ENCODE measurements at places on chromosomes 3 and 15.

- ATAC-seq = no peak
These were observed 6.9 kb downstream of the IQGAP1 start for GRCh38 chr15:90394748-90395442.

GRCh38 chr15:97078591-97078990, 748.1 kb downstream of the NR2F2 start:
- ATAC-seq = no peak

- ATAC-seq = peak; percentile 83
These were observed 36.7 kb downstream of the CMTM7 start for GRCh38 chr3:32428092-32429068.

DNA sequence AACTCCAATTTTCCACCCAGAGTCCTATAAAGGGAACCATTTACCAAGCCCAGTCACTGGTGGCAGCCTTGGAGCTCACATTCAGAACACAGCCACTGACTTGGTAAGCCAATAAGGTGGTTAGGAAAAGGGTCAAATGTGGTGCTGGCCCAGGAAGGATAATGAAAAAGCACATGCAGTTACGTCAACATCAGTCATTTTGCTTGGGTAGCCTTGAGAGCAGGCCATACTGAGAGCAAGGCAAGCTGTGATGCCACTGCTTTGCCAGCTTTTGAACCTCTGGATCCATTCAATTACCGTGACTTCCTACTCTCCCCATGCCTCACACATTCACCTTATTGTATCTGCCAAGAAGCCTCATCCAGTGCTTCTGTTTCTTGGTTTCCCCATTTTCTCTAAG, 253.6 kb downstream of the OPA1 start:
- ATAC-seq = no peak

DNA sequence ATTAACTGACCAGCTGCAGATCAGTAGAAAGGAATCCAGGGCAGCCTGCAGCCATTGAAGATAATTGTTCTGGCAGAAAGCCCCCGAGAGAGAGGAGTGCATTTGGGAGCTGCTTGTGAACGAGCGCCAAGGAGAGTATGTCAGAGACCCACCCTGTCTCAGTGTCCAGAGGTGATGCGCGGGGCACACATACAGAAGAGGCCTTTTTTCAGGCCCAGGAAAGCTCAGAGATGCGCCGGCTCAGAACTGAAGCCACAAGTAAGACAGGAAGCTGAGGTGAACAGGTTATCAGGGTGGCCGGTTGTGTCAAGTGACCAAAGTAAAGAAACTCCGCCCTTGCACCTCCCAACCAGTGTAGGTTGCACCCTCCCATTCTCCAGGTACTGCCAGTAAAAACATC, 59.8 kb upstream of the HEG1 start:
- ATAC-seq = no peak

DNA sequence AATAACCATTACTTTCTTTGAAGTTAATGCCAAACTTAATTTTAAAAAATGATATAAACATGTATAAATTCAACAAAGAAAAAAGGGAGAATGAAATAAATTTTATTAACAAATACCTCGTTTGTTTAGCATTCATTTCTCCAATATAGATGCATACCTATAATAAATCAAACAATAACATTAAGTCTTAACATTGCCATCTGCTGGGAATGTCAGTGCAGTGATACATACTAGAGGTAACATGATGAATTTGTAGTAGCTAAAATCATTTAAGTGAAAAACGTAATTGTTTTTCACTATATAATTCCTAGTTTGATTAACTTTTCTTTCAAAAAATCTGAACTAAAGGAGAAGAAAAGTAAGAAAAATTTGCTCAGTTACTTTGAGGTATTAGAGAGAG, 340.2 kb upstream of the CBLB start:
- no peak for ATAC-seq

DNA sequence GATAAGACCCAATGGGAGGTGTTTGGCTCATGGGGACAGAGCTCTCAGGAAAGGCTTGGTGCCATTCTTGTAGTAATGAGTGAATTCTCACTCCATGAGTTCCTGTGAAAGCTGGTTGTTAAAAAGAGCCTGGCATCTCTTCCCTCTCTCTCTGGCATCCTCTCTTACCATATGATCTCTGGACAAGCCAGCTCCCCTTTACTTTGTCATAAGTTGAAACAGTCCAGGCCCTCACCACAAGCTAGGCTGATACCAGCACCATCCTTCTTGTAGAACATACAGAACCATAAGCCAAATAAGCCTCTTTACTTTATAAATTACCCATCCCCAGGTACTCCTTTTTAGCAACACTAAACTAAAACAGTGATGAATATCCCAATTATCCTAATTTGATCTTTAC, 166.9 kb upstream of the TMC3 start:
- ATAC-seq = no peak

DNA sequence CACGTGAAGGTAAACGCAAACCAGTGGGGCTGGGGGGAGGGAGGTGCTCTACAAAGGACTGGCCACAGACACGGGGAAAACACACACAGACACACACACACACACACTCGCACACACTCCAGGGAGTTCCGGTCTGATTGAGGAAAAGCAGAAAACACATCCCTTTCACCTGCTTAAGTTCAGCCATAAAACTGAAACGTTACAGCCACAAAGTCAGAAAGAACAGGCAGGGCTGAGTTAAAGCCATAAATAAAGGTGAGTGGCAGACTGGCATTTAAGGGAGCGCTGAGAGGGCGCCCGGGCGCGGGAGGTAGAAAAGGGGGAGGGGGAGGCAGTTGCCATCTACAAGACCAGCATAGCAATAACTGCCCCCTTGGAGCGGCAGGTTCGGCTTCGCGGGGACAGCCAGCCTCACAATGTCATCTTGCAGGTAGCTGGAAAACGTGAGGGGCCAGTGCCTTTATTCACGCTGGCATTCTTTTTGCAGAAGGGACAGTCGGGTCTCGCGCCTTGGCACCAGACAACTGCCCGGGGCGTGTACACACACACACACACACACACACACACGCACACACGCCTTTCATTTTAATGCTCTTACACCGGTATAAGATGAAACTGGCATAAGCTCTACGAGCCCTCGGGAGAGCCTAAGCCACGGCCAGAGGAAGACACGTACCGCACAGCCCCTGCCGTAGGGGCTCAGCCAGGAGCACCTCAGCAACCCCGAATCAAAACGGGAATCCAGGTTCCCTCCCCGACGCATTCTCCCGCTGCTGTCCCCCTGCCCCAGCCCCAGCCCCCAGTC, 866 bp downstream of the TNIK start:
- peak; percentile 49 for ATAC-seq

GRCh38 chr3:129535075-129535474, 6.6 kb downstream of the RHO start:
- no peak for ATAC-seq

DNA sequence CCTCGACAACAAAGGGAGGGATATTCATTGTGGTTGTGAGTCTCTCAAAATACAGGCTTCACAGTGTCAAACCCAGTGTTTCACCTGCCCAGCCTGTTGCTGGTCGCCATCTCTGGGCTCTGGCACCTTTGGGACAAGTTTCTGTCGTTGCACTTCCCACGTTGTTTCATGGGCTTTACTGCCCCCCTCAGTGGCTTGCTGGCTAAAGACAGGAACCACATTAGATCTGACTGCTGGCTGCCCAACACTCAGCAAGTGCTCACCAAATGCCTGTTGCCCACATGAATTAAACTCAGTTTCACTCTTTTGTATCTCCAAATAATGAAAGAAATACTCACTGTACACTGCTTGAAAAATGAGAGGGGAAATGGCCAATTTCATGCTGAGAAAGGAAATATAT, 27.6 kb downstream of the FOXL2 start:
- ATAC-seq = no peak

GRCh38 chr3:175103298-175103697, 244.2 kb downstream of the NAALADL2 start:
- no peak for ATAC-seq

GRCh38 chr3:159158213-159158612, 356.4 kb downstream of the MFSD1 start:
- no peak for ATAC-seq

GRCh38 chr3:53478921-53479664, 15.3 kb upstream of the CACNA1D start:
- ATAC-seq = no peak

DNA sequence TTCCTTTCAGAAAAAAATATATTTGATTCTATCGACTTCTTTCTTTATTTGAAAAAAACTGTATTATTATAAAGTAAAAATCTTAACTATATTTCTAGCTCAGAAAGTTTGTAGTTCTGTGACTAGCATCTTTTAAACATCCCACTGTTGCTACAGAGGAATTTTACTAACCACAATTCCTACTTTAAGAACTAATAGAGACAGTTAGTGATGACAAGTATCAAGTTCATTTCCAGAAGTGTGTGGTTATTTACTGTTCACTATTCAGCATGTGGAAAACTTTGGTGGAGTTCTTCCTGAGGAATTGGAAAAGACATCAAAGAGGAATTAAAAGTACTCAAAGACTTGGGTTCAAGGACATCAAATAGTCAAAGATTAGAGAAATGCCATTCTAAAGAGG, 524.1 kb upstream of the CBLB start:
- no peak for ATAC-seq

DNA sequence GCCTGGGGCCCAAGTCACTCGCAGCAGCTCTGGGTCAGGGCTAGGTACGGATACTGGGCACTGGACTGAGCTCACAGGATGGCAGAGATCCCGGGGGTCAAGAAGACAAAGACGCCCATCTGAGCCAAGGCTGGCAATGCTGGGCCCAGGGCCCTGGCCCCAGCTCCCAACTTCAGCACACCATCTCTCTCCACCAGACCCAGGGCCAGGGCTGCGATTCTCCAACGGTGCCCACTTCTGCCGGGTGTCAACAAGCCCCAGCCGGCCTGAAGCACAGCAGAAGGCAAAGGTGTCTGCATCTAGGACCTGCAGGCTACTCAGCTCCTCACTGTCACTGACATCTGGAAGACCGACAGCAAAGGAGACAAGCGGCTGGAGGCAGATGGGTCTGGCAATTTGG, 8.6 kb downstream of the WDR73 start:
- ATAC-seq = no peak

GRCh38 chr3:152404976-152405375, 136.2 kb downstream of the MBNL1 start:
- ATAC-seq = no peak

DNA sequence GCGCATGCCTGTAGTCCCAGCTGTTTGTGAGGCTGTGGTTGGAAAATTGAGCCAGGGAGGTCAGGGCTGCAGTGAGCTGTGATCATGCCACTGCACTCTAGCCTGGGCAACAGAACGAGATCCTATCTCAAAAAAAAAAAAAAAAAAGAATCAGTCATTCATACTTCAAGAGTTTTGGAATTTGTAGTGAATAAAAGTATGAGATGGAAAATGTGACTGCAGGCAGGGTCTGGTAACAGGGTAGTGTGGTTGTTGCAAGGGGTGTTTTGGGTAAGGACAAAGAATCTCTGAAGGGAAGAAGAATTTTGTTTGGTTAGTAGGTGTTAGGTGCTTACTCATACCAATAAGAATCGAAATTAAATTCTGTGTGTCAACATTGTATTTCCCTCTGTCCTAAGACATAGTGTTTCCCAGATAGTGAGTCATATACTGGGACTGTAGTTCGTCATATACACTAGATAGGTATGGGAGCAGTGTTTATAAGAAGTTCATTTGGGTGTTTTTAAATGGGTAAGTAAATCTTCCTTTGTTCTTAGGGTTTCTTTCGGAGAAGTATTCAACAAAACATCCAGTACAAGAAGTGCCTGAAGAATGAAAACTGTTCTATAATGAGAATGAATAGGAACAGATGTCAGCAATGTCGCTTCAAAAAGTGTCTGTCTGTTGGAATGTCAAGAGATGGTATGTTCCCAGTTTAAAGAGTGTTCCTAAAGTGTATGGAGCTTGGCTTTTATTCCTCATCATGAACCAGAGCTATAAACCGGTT, 14.2 kb downstream of the NR1D2 start:
- no peak for ATAC-seq

DNA sequence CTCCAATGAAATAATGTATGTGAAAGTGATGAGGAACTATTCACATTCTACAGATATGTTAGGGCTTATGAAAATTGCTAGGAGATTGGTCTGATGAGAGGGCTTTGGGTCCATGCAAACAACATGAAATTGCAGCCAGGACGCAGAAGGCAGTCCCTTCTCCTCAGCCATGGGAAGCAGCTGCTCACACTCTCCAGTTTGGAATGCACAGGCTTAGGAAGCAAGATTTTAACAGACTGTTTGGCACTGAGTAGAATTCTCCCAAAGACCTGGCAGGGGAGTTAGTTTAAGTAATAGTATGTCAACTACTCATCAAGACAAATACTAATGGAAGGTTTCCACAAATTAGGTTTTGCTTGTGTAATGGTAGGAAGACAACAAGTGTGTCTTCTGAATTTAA, 500.7 kb upstream of the ARRDC4 start:
- ATAC-seq = no peak

DNA sequence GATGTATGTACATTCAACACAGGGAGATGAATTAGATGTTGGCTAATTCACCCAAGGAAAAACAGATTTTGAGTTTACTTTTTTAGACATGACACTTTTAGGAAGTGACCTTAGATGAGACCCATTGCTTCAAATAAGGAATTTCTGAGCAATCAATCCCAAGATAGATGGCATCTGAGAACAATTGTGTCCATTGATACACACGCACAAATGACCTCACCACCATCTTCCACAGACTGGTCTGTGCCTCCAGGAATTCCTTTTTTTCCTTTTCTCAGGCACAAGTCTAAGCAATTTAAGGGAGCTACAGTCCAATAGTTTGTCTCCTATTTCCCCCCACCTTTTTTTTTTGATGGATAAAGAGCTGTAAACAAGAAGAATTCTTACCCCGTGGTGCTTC, 265.3 kb downstream of the TBL1XR1 start:
- no peak for ATAC-seq

DNA sequence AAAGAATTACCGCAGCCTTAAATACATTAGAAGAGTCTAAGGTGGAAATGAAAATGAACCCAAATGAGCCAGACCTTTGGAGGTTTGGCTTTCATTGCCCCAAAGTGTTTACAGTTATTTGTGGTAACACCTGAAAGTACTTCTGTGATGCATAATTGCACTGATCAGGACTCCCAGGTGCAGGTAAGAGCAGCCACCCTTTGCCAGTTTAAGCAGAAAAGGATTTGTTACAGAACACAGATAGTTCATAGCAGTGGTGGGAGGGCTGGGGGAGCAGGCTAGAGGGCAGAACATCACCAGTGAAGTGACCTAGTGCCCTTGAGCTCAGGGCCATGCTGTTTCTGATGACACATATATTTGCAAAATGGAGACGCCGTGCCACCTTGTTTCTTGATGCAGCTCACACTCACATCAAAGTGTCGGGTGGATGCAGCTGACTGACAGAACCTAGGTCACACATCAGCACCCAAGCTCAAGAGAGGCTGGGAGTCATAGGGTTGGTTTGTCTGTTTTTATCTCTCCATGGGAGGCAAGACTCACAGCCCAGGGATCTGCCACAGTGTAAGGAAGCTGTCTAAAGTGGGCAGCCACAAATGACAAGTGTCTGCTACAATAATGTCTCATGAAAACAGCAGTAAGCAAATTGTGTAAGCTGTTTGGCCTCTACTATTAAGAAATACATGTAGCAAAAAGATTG, 49.1 kb downstream of the NEK11 start:
- ATAC-seq = peak; percentile 47

GRCh38 chr3:105877336-105877910, 8.6 kb upstream of the CBLB start:
- ATAC-seq = no peak

GRCh38 chr3:186049001-186049400, 59.9 kb downstream of the ETV5 start:
- no peak for ATAC-seq

- no peak for ATAC-seq
These were observed 73.5 kb upstream of the ALDH1A3 start for GRCh38 chr15:100806157-100806556.

GRCh38 chr3:141076797-141077571, 25.8 kb downstream of the SPSB4 start:
- ATAC-seq = peak; percentile 37

- no peak for ATAC-seq
These were observed 885.9 kb downstream of the FHIT start for GRCh38 chr3:60365360-60365759.
